ENCODE measurements at places on chromosomes 5 and 9. TPM values are rescaled to one million over a fixed set of nuclear protein-coding genes. Genes with fewer than 3 reads are reported as not detected.

Gene ABCA2
- total RNA-seq = 19.0 TPM

Gene IFNA21
- total RNA-seq = not detected

Gene RETREG1
- 6.6 TPM for total RNA-seq

Gene OR1J2
- not detected for total RNA-seq

Gene ANXA2R
- 2.1 TPM for total RNA-seq

Data from uterine smooth muscle cell (primary cell).